ENCODE measurements at places on chromosomes 2 and 18.
A peak's percentile ranks its signal among the peaks of the same experiment; 100 is the strongest.

DNA sequence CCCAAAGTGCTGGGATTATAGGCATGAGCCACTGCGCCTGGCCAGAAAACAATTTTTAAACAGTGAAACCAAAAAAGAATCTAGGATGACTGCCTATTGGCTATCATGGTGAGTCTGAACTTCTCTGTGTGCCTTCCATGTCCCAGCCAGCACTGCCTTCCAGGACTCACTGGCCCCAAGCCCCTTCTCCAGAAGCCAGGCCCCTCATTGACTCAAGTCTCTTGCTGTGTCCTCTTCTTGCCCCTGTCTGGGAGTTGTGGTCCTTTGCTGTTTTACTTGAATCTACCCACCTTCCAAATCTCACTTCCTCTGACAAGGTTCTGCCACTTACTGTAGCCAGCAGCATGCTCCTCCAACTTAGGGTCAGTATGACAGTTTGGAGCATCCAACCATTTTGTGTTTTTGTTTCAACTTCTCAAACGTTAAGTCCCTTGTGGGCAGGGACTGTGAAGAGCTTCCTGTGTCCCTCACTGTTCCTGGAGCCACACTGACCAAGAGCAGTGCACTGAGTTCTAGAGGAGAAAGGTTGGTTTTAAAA is 41.7 kb downstream of the ST3GAL5 start:
- no peak for DNase-seq

- DNase-seq, result no peak
Measured at GRCh38 chr18:47500930-47501329, 249.5 kb upstream of the SKOR2 start.

DNA sequence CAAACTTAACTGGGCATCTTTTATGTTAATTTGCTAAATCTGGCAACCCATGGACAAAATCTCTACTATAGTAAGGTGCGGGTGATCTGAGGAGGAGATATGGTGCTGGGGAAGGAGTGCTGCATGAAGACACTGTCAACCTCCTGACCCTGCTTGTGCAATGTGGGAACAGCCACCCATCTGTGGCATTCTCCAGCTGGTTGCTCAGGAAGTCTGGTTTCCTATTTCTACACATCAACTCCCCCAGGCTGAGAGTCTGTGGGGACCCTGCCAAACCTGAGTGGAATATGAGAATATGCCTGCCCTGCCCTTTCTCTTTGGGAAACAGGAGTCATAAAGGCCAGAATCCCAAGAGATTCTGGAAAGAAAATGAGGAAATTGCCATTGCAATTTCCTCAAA is 60.1 kb upstream of the PAX3 start:
- DNase-seq, result peak; percentile 56

DNA sequence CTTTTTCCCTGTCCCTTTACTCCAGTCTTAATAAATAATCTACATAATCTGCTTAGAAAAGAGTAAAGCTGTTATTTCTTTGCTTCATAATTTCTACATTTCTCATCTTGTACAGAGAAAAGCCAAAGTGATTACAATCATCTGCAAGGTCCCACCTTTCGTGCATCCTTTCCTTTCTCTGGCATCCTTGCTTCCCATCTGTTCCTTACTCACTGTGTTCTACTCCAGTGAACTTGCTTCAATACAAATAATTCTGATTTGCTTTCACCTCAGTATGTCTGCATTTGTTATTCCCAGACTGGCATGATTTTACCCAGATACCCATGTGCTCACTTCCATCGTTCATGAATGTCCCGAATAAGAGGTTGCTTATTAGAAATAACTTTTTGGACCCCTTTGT is 99.4 kb upstream of the DSEL start:
- no peak for DNase-seq

DNA sequence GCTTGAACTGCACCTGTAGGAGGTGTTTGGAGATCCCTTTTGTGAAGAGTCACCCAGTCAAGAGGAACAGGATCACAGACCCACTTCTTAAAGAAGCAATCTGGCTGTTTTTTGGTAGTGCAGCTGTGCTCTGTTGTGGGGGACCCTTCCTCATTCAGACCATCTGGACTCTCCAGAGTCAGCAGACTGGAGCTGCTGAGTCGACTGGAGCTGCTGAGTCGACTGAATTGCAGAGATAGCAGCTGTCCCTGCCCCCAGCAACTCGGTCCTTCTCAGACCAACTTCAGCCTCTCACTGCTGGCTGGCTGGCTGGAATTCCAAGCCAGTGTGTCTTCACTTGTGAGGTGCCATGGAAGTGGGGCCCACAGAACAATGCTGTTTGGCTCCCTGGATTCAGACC is 56.8 kb downstream of the GTF3C3 start:
- DNase-seq, result no peak

GRCh38 chr2:127072970-127073369 is 34.0 kb downstream of the BIN1 start:
- DNase-seq, result no peak

DNA sequence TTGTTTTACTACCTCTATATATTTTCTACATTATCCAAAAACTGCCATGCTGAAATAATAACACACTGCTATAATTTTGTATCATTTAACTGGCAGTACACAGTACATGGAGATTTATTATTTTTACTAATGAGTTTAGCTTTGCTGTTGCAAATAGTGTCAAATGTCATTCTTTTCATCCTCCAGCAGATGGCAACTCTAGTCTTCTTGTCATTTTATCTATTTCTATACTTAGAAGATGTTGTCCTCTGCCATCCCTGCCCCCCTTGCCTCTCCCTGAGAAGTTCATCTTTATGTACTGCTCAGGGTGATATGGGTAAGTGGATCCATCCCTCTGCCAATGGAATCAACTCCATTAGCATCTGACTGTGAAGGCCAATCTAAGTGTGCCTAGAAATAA is 21.7 kb upstream of the LRRTM1 start:
- DNase-seq, result no peak

DNA sequence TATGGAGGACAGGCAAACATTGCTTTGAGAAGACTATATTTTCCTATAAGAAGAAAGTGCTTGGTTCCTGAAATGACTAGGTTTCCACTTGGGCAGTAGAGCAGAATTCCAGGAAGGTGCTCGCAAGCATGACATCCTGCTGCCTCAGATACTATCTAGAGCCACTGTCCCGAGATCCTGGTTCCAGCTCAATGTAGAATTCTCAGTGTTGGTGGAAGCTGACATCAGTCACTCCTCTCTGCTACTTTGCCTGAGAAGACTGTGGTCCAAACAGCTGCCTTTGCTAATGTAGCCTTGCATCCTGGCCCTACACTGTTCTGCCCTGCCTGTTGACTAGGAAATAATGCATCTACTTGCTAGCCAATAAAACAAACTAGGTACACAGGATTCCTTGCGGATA is 50.0 kb upstream of the ITGA6 start:
- no peak for DNase-seq

- DNase-seq, result no peak
Measured at GRCh38 chr2:25256488-25256875, 85.2 kb downstream of the DNMT3A start.

DNA sequence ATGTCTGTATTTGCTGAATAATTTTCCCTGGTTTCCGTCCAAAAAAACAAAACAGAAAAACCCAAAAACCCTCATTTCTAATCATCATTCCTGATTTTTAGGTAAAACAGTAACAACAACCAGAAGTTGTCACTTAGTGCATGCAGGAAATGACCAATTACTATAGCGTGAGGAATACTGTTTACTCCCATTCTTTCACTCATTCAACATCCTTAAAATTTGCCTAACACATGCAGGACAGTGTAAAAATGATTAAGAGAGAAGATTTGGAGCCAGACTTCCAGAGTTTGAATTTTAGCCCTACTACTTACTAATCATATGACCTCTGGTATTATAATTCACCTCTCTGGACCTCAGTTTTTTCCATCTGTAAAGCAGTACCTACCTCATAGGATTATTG is 83.1 kb downstream of the FIGN start:
- no peak for DNase-seq

GRCh38 chr2:229572507-229573271 is 141.7 kb downstream of the DNER start:
- no peak for DNase-seq

GRCh38 chr2:199977984-199978415 is 22.6 kb downstream of the MAIP1 start:
- no peak for DNase-seq

DNA sequence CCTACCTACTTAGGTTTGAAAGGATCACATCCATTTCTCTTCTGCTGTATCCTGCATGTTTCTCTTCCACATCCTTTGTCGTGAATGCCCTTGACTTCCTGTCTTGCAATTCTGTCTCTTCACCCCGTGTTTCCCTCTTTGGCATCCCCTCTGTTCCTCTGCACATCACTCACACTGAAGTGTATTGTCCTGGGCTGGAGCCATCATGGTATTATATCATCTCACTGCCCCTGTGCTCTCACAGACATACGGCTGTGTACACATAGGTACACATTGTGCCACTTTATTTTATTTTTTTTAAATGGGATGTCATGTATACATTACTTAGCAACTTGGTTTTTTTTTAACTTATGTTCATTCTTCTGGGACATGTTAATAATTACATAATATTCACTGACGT is 291.6 kb downstream of the ALPK2 start:
- no peak for DNase-seq

- DNase-seq, result no peak
Measured at GRCh38 chr2:235678712-235679111, 184.9 kb downstream of the AGAP1 start.

DNA sequence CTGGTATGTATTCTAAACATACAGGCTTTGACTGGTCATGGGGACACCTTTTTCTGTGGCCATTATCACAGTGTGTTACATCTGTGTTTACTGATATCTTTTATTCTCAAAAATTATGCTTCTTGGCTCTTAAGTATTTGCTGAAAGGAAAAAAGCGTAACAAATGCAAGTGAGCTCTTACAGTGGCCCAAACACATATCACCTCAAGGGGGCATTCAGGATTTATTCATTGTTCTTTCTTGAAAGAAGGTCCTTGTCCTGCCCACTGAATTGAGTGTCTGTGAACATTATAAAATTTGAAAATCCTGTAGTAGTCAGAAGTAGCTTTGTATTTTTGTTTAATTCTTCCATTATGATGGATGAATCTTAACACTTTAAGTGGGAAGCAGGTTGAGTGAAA is 454.5 kb downstream of the XIRP2 start:
- DNase-seq, result no peak

DNA sequence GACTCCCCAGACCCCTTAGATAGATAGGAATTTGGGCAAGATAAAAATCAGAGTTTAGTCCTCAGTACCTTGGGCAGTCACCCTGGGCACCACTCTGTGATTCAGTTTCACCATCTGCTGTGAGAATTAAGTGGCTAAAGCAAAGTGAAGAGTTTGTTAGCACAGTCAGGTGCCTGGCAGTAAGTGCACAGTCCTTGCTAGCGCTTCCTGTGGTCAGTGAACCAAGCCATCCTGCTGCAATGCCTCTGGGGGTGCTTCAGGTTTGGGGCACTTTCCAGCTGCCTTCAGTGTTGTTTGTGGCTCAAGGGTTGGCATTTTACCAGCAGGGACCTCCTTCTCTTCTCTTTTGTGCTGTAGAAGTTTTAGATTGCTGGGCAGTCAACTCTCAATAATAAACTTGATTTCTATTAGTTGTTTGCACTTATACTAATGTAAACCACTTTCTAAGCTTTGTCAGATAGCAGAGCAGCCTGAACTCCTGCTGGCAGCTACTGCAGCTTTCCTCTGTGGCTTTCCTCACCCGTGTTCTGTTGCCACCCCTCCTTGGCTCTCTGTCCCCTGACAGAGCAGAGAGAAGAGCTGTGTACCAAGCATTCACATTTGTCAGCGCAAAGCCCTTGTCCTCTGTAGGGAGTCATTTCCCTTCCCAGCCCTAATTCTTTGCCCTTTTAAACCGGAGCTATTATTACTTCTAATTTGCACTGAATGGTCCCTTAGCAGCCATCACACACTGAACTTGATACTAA is 48.4 kb upstream of the RMP24 start:
- DNase-seq, result no peak

DNA sequence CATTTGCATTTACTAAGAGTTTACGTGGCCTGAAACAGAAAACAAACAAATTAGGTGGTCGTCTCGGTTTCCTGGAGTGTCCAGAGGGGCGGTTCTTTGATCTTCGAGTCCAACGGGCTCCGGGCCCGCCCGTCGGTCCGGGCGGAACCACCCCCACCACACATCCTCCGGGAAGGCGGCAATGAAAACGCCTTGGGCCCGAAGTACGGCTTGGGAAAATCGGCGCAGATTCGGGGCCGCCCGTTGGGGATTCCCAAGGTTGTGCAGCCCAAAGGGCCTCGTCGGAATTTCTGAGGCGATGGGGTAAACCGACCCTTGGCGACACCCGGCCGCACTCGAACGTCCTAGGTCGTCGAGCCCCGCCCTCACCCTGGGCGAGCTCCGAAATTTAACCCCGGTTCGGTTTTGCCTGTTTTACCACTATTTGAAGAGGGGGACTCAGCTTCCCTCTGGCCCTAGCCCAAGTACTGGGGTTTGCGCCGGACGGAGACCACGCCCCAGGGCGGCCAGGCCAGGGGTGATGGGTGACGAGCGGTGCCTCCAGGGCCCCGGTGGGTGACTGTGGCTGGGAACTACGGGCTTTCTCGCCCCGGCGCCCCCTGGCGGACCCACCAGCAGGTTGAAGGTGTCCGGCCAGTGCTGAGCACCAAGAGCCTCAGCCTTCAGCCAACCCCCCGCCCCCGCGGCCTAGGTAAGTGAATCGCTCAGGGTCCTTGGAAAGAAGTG is 1.9 kb upstream of the CFAP53 start:
- no peak for DNase-seq

DNA sequence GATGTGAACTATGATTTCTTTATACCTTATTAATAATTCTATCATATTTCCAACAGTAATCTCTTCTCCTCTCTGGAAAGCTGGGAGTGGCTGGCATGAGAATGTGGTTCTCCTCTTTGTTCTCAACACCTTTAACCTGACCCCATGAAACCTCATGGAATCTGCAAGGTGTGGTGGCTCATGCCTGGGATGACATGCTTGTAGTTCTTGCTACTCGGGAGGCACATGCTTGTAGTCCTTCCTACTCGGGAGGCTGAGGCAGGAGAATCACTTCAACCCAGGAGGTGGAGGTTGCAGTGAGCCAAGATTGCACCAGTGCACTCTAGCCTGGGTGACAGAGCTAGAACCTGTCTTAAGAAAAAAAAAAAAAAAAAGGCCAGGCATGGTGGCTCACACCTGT is 10.8 kb upstream of the CDCA7 start:
- no peak for DNase-seq

GRCh38 chr2:19652811-19653210 is 249.0 kb downstream of the TTC32 start:
- no peak for DNase-seq

DNA sequence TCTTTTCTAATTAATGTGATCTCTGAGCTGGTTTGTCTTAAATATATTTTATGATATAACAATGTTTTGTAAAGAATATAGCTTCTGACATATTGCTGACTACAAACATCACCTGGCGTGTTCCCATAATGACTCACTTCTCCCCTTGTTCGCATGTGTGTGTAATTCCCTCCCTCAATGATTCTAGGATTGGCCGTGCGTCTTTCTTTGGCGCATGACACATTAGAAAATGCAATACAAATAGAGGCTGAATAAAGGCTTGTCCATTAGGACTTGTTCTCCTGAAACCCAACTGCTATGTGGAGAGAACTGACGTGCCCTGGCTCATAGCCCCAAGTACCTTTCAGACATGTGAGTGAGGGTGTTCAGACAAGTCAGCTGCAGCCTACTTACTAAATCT is 159.7 kb upstream of the CDH20 start:
- DNase-seq, result no peak

GRCh38 chr2:117853873-117854272 is 39.4 kb downstream of the DDX18 start:
- DNase-seq, result no peak

Measured in HL-60 (cell line).